ENCODE measurements at places on chromosomes 16 and 17.
A peak's percentile ranks its signal among the peaks of the same experiment; 100 is the strongest.

- no peak for DNase-seq
These were observed 327.9 kb downstream of the HS3ST4 start for GRCh38 chr16:26019381-26020242.

DNA sequence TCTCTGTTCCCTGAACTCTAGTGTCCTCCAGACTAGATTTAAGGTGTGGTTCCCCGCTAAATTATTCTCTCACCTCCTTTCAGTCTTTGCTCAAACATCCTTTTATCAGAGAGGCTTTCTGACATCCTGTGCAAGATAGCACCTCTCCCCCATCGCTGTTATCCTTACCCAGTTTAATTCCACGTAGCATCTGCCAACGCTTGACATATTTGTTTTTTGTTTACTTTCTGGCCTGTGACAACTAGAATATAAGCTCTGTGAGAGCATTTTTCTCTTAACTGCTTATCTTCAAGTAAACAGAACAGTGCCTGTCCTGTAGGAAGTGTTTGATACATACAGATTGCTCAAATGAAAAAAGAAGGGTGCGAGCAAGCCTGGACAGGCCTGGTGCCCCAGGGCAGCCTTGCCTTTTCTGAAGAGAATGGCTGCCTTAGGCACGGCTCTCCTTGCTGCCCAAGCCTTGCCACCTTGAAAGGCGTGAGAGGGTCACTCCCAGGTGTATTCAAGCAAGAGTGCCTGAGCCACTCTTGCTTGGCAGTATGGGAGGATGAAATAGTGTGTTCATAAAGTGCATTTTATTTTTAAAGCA is 9.7 kb downstream of the DYNLL2 start:
- DNase-seq = peak; percentile 47

GRCh38 chr16:5206331-5206990 is 108.9 kb upstream of the EEF2KMT start:
- DNase-seq = no peak

- DNase-seq = peak; percentile 56
These were observed 2.0 kb downstream of the GPS1 start for GRCh38 chr17:82053556-82054263.

DNA sequence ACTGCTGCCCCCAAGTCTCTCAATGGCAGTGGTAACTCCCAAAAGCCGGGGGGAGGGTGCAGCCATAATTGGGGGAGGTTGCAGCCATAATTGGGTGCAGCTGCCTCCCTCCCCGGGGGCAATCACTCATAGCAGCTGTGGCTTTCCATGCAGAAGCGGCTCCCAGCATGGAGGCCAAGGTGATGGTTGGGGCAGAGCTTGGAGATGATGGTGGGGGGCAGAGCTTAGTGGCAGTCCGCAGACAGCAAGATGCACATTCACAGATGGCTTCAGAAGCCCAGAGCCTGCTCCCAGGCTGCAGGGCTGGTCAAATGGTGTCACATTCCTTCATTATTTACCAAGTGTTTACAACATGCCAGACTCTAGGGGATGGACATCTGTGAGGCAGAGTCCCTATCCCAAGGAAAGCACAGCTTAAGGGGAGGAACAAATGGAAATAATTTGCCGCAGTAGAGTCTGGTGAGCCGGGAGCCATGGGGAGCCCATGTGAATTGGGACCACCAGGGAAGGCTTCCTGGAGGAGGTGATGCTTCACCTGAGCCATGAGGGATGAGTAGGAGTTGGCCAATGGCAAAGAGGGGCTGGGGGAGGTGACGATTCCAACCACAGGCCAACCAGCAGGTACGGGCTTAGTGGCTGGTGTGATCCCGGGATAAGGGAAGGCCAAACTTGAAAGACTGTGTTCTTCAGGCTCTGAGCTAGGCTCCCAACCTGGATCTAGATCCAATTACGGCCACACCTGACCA is 8.1 kb downstream of the DOC2B start:
- no peak for DNase-seq

DNA sequence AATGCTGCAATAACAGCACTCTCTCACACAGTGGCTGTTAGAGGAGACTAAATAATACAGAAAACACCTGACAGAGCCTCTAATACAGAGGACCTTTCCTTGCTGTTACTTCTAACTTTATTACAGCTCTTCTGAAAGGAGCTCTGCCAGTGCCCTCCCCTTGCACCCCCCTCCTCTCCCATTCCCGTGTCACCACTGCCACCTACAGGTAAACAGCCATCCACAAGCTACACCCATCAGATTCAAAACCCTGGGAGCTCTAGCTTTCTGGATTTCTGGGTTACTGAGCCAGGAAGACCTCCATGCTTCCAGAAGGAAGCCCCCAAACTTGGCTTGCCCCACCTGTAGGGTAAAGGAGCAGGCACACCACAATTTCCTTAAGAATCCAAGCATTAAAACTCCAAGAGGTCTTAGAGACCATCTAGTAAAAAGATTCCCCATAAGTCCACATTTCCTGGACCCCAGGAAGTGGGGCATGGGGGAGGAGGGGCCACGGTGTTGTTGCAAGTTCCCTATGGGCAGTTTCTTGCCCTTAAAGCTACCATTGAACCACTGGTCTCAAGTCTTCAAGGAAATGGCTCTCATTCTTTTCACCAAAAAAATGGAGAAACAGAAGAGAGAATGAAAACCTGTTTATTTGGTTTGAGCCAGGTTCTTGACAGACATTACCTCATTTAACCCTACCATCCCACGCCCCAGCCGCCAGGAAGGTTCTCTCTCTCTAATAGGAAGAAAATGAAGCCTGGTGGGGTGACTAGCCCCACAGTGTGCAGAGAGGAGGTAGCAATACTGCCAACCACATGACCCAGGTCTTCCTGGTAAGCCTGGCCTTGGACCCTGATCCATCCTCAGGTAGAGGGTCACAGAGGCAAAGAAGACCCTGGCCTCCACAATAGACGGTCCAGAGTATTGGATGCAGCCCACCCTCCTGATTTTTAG is 52.8 kb downstream of the TOM1L2 start:
- DNase-seq = peak; percentile 78

- no peak for DNase-seq
These were observed 46.7 kb downstream of the PIPOX start for GRCh38 chr17:29089601-29090044.

GRCh38 chr17:887551-888209 is 91.9 kb downstream of the NXN start:
- no peak for DNase-seq
